H54 (cell line): ENCODE measurements at places on chromosomes 3 and 15.

DNA sequence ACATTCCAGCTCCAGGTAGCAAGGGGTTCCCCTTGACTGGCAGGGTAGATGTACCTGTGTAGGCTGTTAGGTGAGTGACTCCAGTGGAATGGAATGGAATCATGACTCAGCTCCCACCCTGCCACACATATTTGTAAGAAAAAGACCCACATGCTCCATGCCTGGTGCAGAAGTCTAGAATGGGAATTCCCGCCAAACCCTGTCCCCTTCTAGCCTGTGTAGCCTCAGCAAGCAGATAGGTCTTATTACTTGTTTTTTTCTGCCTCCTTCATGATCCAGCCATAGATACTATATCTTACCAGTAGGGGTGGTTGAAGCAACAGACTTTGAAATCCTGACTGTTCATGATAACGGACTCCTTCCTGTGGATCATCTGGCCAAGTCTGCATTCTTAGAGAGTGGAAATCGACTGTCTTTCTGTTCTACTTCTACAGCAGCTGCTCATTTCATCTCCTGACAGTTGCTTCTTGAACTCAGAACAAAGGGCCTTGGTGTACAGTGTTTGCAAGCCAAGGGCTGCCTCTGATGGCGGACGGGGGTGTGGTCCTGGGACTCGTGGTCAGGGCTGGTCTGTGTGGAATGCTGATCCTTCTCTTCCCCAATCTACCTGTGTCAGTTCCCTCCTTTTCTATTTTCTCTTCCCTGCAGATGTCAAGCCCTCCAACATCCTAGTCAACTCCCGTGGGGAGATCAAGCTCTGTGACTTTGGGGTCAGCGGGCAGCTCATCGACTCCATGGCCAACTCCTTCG is 16.3 kb downstream of the SNAPC5 start:
- DNase-seq: no peak

- DNase-seq: no peak
Observed at GRCh38 chr15:31266712-31267111, 59.9 kb upstream of the KLF13 start.

GRCh38 chr3:61442696-61443095 is 118.7 kb upstream of the PTPRG start:
- DNase-seq: no peak

GRCh38 chr15:61318301-61318700 is 89.2 kb upstream of the RORA start:
- DNase-seq: no peak

- DNase-seq: no peak
Observed at GRCh38 chr3:69433121-69433968, 47.5 kb upstream of the FRMD4B start.

GRCh38 chr3:131735116-131735515 is 232.3 kb upstream of the MRPL3 start:
- no peak for DNase-seq

GRCh38 chr15:101447561-101448071 is 41.9 kb downstream of the PCSK6 start:
- no peak for DNase-seq

DNA sequence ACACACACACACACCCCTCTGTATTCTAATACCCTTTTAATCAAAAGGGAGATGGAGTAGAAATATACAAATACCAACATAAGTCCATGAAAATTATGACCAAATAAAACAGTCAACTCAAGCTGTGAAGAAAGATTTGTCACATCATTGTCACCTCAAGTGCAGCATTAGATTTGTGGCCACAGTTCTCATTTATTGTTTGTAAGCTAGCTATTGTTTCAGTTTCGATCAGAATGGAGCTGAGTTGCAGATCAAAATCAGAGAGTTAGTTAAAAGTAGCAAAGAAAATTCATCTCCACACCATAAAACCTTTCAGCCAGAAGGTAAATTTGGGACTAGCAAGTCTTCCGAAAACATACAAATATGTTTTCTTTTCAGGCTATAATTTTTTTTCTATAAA is 267.7 kb upstream of the LMCD1 start:
- DNase-seq: no peak

DNA sequence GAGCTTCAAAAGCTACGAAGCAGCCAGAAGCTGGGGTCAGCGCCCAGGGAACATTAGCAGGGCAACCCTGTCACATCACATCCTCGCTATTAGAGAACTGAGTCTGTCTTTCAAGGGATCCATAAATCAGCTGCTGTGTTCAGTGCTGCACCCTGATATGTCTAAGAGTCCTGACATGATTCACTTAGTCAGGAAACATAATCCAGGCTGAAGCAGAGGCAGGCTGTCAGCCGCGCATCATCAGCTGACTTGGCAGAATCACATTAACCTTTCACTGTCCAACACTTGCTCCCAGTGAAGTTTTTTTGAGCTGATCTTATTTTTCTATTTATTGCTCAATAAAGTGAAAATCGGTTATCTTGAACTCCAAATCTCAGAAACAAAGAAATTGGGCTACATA is 23.5 kb downstream of the MYH15 start:
- no peak for DNase-seq

- no peak for DNase-seq
Observed at GRCh38 chr3:14238356-14238755, 59.7 kb downstream of the LSM3 start.

DNA sequence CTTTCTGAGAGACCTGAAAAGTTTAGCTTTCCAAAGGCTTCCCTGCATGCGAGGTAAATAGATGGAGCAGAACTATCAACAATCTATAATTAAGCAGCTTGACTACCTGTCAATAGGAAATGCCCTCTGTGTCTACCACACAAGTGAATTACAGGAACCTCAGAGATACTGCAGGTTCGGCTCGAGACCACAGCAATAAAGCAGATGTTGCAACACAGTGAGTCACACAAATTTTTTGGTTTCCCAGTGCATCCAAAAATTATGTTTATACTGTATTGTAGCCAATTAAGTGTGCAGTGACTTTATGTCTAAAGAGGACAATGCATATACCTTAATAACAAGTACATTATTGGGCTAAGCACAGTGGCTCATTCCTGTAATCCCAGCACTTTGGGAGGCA is 252.0 kb downstream of the UBE2E2 start:
- DNase-seq: peak; percentile 8

DNA sequence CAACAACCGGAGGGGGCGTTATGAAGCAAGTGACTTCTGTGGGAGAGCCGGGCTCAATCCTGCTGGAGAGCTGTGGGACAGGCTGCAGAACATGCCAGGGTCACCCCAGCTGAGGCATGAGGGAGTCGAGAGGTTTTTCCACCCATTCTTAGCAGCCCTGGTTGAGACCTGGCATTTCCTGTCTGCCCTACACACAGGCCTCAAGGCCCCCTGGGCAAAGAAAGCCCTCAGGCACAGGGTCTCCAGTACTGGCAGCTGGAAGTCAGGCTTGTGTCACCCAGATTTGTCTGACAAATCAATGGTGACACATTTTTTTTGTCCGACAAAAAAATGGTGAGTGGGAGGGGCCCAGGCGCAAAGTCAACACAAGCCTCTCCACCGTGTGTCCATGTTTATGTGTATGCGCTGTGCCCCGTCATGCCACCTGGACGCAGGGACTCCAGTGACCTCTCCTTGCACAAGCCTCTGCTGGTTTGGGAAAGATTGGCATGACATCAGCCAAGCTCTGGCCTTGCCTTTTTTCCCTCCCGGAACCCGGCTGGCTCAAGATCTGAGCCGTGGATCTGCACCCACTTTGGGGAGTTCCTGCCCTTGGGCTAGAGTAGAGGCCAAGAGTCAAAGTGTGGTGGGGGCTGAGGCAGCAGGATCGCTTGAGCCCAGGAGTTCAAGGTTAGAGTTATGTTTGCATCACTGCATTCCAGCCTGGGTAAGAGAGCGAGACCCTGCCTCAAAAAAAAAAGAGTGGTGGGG is 20.8 kb upstream of the ALAS1 start:
- no peak for DNase-seq

GRCh38 chr15:96494505-96494904 is 164.0 kb downstream of the NR2F2 start:
- DNase-seq: no peak

DNA sequence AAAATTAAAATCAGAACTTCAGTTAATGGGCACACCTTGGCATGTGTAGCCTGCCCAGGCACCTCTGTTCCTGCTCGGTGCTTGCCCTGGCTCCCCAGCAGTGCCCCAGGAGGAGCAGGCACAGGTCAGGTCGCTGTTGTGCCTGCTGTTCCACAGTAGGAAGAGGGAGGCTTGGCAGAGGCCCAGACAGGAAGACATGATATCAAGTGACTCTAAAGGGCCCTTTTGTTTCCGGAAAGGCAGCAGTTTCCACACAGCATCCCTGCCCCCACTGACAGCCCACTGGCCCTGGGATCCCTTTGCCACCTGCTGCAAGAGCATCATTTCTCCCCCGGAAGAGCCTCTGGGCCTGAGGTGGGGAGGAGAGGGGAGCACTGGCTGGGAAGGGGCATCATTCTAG is 40.5 kb upstream of the HES1 start:
- no peak for DNase-seq

DNA sequence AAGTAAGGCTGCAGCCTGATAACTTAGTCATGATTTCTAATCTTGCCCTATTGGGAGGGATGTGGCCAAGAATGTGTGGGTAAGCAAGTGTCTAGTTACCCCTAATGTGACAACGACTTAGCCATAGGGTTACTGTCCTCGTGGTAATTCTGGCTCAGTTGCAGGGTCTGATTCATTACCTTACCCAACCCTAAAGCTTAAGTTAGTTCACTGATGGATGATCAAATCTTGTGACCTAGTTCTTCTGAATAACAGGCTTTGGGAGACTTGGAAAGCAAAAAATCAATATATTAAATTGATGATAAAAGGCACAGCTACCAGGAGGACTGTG is 1.6 kb upstream of the INTS14 start:
- no peak for DNase-seq

- no peak for DNase-seq
Observed at GRCh38 chr15:84949845-84950569, 31.6 kb upstream of the PDE8A start.

- DNase-seq: no peak
Observed at GRCh38 chr3:61349717-61350116, 98.5 kb upstream of the FHIT start.

GRCh38 chr3:84836961-84837360 is 121.8 kb upstream of the CADM2 start:
- DNase-seq: no peak

DNA sequence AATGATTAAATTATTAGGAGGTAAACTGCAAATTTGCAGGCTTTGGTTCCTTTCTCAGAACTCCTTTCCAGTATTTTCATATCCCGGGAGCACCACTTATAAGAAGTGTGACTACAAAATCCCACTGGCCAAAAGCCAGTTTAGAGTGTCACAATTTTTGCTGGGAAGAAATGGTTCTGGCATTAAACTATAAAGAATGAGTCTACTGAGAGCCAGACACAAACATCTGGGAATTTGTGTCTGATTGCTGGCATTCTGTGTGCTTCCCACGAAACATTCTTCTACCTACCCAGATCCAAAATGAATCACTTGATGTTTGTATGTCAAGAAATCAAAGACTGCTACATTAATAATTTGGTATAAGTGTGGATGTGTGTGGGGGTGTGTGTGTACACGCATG is 82.8 kb downstream of the DUT start:
- no peak for DNase-seq

- peak; percentile 33 for DNase-seq
Observed at GRCh38 chr15:91515188-91515754, 338.2 kb upstream of the SLCO3A1 start.

- DNase-seq: no peak
Observed at GRCh38 chr3:174158674-174159073, 700.5 kb upstream of the NAALADL2 start.

GRCh38 chr3:187889601-187890404 is 144.5 kb upstream of the BCL6 start:
- no peak for DNase-seq

GRCh38 chr15:57038496-57038895 is 120.1 kb downstream of the TCF12 start:
- DNase-seq: no peak

DNA sequence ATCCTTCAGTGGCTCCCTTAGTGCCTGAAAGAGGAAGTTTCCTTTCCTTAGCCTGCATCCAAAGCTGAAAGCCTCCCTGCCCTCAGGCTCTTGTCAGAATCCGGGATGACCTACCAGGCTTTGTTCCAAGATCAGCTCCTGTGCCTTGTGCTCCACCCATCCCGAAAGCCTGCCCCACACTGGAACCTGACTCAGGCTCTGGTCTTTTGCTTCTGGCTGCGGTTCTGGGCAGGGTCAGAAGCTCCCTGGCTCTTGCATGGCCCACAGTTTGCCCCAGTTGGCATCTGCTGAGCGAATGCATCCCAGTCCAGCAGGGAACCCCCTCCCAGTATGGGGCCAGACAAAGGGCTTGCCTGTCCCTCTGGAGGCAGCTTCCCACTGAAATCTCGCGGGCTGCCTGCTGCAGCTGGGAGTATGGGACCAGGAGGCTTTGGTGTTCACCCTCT is 25.9 kb upstream of the KIF23 start:
- peak; percentile 48 for DNase-seq

- DNase-seq: no peak
Observed at GRCh38 chr3:160618878-160619277, 53.5 kb upstream of the KPNA4 start.

DNA sequence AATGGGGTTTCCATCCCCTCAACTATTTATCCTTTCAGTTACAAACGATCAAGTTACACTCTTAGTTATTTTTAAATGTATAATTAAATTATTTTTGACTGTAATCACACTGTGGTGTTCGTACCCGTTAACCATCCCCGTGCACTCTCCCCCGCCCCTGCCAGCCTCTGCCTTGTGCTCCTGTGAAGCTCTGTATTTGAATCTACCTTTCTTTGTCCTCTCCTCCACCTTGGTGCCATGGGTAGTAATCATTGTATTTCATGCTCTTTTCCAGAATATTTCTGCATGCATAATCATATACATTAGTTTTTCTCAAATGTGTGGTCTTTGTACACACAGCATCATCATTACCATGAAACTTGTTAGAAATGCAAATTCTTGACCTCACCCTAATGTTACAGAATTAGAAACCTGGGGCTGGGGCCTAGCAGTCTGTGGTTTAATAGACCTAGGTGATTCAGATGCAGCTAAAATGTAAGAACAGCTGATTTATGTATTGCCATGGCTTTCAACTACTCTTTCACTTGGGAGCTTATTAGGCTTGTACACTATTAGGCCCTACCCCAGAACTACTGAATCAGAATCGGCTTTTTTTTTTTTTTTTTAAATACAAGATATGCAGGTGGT is 91.5 kb downstream of the STT3B start:
- DNase-seq: no peak

DNA sequence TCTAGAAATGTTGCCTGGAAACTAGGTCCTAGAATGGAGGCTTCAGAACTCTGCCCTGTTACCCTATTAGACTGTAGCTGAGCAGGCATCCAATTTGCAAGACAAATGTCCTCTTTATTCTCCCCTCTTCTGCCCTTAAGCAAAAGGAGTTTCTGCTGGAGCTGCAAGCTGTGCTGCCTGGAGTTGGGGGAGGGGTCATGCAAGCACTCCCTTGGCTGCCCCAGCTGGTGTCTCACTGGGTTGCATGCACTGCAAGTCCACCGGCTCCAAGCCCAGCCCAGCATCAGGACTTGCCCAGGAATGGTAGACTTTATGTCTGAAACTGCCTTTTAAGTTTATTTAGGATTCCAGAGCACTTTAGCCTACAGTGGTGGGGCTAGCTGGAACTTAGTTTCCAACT is 15.7 kb upstream of the RBP2 start:
- DNase-seq: no peak
